ENCODE measurements at places on chromosomes 5 and 9.

GRCh38 chr5:157744051-157745011 is 819 bp downstream of the LSM11 start:
- DNase-seq: no peak

GRCh38 chr5:84715091-84715490 is 330.4 kb upstream of the EDIL3 start:
- DNase-seq: no peak

DNA sequence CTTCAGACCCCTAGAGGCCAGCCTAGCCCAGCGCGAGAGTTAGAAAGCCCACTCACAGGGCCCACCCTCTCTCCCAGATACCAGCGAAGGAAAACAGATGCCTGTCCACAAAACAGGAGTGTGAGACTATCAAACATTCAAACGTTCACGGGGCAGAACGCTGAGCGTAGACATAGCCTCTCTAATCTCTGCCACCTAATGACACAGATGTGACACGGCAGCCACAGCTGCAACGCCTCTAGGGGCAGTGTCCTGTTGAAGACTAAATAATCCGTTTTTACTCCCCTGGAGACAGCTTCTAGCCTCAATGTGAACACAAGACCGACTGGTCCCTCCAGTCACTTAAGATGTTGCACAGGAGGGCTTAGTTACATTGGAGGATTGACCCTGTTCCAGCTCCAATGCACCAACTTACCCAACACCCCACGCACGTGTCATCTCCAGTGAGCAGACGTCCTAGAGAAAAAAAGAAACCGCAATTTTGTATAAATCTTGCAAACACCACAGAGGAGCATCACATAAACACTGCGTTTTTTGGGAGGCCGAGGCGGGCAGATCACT is 14.3 kb downstream of the DIPK1B start:
- no peak for DNase-seq

DNA sequence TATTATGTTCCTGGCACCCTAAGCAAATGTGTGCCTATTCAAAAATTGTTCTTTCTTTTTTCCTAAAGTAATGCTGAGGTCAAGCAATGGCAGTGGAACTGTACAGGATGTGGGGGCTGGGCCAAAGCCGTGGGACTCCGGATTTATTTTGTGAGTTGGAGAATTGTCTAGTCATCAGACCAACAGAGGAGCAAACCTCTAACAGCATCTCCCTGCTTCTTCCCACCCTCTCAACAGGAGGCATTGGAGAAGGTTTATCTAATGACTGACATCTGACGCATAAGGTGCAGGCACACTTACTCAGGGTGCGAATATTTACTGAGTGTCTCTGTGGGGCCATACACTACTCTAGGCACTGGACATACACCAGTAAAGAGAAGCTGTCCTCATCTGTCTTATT is 38.6 kb downstream of the MARCHF11 start:
- no peak for DNase-seq

- DNase-seq: no peak
These were observed 281.1 kb downstream of the CD180 start for GRCh38 chr5:66915531-66915930.

DNA sequence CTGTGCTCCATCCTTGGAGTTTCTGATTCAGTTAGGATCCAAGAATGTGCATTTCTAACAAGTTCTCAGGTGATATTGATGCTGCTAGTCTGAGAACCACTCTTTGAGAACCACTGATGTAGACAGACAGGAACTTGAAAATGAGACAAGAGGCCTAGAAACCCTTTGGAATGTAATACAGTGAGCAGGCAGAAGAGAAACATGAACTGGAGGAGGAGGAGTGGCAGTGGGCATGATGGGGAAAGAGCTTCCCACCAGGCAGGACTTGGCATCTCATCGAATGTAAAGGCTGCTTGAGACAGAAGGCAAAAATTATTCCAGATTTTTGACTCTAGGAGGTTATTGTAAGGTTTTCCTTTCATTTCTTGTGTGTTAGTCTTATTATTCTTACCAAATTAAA is 295.8 kb upstream of the SGCD start:
- no peak for DNase-seq

- no peak for DNase-seq
These were observed 98.4 kb downstream of the NLN start for GRCh38 chr5:65820373-65820772.

DNA sequence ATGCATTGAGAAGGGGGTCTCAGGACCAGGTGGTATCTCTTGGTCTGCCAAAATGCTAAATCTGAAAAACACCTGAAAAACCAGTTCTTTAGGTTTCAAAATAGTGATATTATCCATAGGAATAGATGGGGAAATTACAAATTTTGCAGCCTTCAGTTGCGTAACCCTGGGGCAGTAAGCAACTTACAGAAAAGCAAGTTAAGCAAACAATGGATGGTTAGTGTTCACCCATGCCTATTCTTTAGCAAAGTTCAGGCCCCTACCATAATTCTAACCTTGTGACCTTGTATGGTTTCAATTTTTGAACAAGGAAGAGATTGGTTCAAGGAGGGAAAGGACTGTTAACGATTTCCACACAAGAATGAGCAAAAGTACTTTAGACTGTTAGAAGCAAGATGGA is 24.5 kb downstream of the GLRX start:
- no peak for DNase-seq

DNA sequence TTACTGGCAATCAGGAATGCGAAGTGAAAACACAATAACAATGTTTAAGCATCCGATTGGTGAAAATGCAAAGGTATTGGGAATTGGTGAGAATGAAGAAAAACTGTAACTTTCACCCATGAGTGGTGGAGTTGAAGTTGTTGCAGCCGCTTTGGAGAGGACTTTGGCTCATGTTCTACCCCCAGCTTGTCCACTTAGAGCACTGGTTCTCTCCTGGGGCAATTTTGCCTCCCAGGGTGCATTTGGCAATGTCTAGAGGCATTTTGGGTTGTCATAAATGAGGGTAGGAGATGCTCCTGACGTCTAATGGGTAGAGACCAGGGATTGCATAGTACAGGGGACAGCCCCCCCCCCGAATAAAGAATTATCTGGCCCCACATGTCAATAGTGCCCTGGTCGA is 46.2 kb downstream of the ANKRD33B start:
- DNase-seq: no peak

GRCh38 chr9:98856982-98857381 is 49.5 kb downstream of the GALNT12 start:
- no peak for DNase-seq

DNA sequence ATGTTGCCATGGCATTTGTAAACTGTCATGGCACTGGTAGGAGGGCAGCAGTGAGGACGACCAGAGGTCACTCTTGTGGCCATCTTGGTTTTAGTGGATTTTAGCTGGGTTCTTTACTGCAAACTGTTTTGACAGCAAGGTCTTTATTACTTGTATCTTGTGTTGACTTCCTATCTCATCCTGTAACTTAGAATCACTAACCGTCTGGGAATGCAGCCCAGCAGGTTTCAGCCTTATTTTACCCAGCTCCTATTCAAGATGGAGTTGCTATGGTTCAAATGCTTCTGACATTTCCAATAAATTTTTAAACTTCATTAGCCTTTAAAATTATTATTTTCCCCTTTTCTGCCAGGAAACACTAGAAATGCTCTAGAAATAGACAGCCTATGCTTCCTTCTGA is 839.1 kb downstream of the NR2F1-AS1 start:
- no peak for DNase-seq

GRCh38 chr5:154047324-154047723 is 8.6 kb downstream of the MFAP3 start:
- DNase-seq: no peak

GRCh38 chr5:160750938-160751657 is 100.9 kb downstream of the ATP10B start:
- no peak for DNase-seq

All from sigmoid colon (tissue), 7 donors.